AG08396 (cell line): ENCODE measurements at places on chromosomes 5 and 9.
A peak's percentile ranks its signal among the peaks of the same experiment; 100 is the strongest.

GRCh38 chr9:99299211-99300102 lies 77.4 kb downstream of the SEC61B start:
- peak; percentile 88 for DNase-seq

DNA sequence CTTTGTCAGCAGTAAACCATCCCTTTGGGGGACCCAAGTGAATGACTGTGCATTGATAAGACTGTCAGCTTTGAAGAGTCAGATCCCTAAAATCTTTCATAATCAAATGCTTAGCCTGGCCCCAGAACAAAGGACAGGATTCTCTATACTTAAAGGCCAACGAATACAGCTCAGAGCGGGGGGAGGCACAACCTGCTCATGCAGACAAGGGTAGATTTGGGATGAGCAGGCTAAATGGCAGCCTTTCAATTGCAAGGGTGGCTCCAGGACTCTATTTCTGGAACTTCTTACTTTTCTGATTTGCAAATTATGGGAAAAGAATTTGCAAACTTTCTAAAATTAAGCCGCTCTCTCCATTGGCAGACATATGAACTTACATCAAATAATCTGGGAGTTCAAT lies 66.4 kb downstream of the ELL2 start:
- no peak for DNase-seq

GRCh38 chr9:549455-549997 lies 292.0 kb upstream of the DMRT1 start:
- DNase-seq: no peak

- no peak for DNase-seq
These were observed 465.2 kb downstream of the GADD45G start for GRCh38 chr9:90070056-90070455.

DNA sequence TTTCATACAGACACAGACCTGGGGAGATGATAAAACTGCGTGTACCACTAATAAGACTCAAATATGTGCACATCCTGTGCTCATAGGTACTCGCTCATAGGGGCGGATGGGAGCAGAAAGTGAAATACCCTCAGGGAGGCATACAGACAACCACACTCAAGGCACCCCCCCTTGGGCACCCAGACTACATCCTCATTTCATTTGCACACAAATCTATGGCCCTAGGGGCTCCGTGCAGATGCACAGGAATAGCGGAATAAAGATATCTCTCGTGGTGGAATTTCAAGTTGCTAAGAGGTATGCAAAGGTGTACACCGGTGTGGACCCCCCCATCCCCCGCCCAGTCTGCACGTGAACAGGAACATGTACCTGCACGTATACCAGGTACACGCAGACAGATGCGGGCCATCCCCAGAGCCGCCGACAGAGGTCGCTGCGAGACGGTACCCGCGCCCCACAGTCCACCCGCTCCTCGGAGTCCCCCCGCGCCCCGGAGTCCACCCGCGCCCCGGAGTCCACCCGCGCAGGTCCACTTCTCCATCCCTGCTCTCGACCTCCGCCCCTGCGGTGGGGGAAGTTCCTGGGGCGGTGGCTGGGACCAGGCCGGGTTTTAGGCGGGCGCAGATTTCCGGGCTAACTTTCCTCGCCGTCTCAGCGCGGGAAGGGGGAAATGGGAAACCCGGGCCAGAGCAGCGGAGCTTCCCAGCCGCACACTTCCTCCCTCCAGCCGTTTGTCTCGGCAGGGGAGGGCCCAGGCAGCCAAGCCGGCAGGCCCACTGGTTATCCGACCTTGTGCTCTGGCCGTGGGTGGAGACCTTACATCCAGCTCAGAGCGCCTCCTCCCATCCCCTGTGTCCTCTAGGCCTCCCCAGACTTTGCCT lies 1.0 kb upstream of the IL12B start:
- peak; percentile 72 for DNase-seq

- peak; percentile 16 for DNase-seq
These were observed 2.3 kb upstream of the SLC12A2 start for GRCh38 chr5:128081111-128081851.
